CD4-positive, alpha-beta T cell treated with Interleukin-12 subunit alpha and Interleukin-12 subunit beta, for 1 hour (primary cell): ENCODE measurements at places on chromosomes 3 and 15.

DNA sequence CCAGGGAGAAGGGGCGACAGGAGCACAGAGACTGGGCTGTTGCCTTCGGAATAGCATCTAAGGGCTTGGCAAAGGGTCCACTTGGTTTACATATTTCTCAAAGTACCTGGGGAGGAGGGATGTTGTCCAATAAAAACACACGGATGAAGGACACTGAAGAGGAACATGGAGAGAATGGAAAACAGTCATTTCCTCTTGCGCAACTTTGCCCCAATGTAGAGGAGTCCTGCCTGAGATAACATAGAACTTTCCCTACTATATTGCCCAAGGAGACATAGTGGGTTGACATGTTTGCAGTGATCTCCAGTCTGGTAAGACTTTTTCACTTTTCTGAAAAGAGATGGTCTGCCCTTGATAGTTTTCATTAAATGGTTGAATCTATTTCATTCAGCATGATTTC, 468.8 kb upstream of the SUCLG2 start:
- no peak for DNase-seq

DNA sequence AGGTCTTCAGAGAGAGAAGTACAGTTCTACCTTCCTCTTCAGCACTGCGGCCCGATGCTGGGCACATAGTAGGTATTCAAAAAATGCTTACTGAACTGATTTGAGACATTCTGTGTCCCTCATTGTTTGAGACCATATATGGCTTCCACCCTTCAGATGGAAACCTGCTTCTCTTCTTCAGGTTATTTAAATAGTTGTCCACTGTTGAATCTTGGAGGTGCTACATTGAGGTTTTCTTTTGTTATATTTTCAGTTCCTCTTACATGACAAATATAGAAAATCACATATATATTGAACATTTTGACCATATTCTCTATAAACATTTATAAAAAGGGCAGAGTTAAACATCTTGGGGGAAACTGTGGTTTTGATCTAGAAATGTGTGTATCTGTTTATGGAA, 200.2 kb upstream of the LRRC3B start:
- DNase-seq: no peak

- DNase-seq: no peak
Observed at GRCh38 chr3:23114432-23114831, 88.7 kb upstream of the UBE2E2 start.

DNA sequence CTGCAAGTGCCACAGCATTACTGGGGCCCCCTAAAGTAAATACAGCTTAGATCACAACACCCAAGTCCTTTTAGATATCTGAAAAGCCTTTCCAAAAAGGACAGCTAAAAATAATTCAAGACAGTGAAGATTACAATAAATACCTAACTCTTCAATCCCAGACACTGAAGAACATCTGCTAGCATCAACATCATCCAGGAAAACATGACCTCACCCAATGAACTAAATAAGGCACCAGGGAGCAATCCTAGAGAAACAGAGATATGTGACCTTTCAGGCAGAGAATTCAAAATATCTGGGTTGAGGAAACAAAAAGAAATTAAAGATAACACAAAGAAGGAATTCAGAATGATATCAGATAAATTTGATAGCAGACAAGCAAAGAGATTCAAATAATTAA, 71.7 kb upstream of the TTC14 start:
- no peak for DNase-seq

DNA sequence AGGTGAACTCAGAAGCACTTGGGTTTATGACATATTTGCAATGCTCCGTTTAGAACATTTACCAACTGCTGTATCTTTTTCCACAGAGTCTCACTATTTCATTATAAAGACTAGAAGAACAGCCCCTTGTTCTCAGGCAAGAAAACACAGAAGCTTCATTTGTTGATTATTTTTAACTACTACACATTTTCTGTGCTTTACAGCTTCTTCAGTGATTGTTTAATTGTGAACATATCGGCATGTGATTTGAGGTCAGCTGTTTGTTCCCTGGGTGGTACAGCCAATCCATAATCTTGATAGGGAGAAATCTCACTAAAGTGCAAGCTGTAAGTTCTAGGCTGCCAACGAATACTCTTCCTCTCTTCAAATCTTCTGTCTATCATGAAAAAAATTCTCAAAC, 31.0 kb upstream of the DLG1 start:
- no peak for DNase-seq

- DNase-seq: peak; percentile 23
Observed at GRCh38 chr15:78177447-78177873, 28.3 kb downstream of the IDH3A start.

- no peak for DNase-seq
Observed at GRCh38 chr3:30855400-30856292, 38.8 kb downstream of the GADL1 start.

- DNase-seq: no peak
Observed at GRCh38 chr3:56347219-56347871, 120.9 kb downstream of the ERC2 start.

- DNase-seq: no peak
Observed at GRCh38 chr15:66095871-66096687, 157.5 kb downstream of the MEGF11 start.

DNA sequence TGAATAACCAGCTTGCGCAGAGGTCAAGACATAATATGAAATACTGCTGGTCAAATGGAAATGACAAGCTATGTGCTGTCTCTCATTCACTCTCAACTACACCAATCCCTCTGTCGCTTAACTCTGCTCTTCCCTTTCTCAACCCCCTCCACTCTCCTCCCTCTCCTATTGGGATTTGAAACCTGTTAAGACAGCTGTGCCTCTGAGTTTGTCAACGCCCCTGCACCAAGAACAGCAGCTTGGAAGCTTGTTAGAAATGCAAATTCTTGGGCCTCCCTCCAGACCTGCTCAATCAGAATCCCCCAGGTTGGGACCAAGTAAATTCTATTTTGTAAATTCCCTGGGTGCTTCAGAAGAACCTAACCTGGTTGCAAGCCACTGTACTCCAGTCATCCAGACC, 149.7 kb upstream of the ATP2B2 start:
- no peak for DNase-seq

GRCh38 chr3:77780278-77780996, 740.5 kb downstream of the ROBO2 start:
- no peak for DNase-seq

GRCh38 chr3:72700106-72700505, 148.1 kb downstream of the SHQ1 start:
- no peak for DNase-seq

DNA sequence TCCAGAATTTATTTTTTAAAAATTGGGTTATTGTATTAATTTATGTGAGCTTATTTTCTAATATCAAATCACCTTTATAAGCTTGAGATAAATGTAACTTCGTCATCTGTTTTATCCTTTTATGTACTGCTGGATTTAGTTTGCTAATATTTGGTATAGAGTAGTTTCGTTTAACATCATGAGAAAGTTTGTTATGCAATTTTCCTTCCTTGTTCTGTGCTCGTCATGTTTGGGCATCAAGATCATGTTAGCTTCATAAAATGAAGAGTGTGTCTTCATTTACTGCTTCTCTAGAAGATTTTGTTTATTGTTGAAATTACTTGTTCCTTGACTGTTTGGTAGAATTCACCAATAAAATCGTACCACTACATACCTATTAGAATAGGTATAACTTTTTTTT, 262.1 kb upstream of the SATB1 start:
- no peak for DNase-seq

GRCh38 chr3:149902498-149903139, 68.1 kb downstream of the PFN2 start:
- DNase-seq: no peak

GRCh38 chr3:107657971-107658370, 135.2 kb downstream of the BBX start:
- DNase-seq: no peak

DNA sequence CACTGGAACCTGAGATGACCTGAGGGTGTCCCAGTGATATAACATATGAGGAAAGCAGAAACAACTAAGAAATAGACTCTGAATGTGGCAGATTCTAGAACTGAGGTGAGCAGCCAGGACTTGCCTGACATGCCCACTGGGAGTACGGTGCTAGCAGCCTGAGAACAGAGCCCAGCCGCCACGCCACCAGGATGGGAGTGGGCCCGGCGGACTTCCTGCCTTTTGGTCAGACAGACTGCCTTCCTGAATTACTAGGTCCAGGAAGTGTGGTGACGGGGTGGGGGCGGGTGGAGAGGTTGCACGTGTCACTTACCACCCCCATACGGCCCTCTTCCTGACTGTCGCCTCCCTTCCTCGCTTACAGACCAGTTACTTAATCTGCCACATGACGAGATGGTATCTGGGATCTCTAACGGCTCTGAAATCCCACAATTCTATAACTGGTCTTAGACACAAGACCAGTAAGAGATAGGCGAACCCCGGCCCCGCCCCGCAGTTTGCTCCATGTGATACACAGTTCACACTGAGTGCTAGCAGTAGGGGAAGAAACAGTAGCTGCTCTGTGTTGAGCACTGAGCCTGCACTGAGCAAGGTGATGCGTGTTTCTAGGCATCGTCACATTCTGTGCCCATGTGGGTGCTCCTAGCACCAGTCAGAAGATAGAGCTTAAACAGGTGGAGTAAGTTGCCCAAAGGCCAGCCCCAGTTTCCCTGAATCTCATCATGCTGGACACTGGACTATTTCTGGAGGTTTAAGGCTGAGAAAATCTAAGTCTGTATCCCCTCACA, 95.7 kb downstream of the CPN2 start:
- DNase-seq: peak; percentile 38

DNA sequence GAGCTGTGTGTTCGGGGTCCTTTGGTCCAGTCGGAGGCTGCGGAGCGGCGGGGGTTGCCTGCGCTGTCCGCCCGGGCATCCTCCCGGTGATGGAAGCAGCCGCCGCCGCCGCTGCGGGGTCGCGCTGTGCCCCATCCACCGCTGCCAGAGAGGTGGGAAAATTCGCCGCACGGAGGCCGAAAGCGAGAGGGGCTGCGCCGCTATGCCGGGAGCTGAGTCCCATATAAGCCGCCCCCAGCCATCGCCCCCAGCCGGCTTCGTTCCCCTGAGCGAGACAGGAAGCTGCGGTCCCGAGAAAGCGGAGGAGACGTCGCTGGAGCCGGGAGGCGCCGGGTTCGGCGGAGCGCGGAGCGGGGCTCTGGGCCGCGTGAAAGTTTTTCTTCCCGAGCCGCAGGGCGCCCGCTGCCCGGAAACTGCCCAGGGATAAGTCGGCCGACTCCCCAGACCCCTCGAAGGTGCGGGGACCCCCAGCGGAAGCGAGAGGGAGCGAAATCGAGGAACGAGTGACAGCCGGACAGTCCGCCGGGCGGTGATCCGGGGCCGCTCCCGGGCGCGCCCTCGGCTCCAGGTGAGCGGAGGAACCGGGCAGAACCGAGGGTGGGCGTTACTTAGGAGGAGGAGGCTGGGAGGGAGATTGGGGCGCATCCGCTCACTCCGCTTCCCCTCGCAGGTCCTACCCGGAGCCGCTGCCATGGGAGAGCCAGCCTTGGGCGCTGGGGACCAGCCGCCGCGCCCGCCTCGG, 574 bp downstream of the CHST2 start:
- peak; percentile 24 for DNase-seq

DNA sequence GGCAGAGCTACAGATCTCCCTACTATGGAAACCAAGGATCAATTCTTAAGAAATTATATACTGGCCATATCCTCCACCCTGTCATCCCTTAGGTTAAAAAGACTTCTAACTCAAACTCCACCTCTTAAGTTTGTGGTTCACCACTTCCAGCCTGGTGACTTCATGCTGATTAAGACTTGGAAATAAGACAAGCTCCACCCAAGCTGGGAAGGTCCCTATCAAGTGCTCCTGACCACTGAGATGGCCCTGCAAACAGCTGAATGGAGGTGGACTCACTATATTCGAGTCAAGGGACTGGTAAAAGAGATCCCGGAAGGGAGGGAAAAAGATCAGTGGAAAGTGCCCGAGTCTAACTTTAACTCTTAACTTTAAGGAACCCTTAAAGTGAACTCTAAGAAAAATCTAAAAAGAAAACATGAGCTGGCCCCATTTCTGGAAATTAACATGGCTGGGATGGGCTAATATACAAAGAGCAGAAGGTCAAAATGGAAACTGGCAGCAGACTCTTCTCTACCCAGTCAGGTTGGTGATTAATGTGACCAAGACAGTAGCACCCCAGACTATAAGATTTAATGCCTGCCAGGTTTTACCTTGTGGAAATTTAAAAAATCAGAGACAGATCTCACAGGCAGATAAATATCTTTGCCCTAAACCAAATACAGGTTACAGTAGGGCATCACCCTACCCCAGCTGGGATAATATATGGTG, 43.9 kb downstream of the PPCDC start:
- peak; percentile 39 for DNase-seq

DNA sequence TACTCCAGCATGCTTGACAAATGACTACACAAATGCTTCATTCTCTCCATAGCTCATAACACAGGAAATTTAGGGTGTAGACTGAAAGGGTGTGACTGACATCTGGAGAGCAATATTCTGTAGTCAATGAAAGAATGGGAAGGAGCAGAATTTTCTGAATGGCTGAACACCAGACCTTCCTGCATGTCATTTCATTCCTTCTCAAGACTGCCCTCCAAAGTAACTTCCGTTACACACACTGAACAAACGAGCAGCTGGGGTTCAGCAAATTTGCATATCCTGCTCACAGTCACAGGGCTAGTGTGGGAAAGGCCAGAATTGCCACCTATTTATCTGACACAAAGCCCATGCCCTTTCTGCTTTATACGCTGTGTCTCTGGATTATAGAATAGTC, 325.0 kb upstream of the CFAP20DC start:
- peak; percentile 11 for DNase-seq

- no peak for DNase-seq
Observed at GRCh38 chr3:64895991-64896895, 208.4 kb upstream of the ADAMTS9 start.

DNA sequence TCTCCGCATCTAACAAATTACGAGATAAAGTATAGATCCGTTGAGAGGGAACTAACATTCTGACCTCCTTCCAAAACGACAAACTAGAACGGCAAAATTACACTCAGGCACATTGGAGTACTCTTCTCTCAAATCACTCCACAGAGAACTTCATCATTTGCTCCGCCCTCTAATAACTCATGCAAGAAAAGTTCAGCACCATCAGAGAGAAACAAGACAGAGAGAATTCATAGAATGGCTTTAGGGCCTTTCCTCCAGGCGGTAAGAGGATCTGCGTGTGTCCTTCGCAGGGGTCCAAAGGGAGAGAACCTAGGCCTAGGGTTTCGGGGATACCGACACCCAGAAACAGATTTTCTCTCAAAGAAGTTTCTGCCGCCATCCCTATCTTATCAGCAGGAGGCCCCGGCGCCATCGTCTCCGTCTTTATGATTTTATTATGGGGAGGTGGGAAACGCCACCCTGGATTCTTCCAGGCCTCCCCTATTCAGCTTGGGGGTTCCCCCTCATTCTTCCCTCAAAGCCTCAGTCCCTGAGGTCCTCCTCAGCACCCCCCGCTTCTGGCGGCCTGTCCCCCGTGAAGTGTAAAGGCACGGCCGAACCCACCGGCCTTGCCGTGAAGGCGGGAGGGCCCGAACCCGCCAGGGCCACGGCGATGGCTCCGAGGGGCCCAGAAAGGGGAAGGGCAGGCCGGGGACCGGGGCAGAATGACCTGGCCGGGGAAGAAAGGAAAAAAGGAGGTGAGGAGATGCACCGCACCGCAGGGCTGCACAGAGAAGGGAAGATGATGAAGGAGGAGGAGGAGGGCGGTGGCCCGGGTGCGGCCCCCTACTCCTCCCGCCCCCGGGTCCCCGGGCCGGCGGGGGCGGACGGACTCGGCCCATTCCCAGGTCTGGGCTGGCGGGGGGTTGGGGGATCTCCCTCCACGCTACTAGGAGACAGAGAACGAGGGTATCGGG, 768 bp downstream of the UBXN7 start:
- peak; percentile 37 for DNase-seq

GRCh38 chr15:67501177-67501835, 19.6 kb upstream of the C15orf61 start:
- peak; percentile 20 for DNase-seq
